Renal cortex interstitium (tissue), 15 donors: ENCODE measurements at places on chromosomes 7 and 10.

DNA sequence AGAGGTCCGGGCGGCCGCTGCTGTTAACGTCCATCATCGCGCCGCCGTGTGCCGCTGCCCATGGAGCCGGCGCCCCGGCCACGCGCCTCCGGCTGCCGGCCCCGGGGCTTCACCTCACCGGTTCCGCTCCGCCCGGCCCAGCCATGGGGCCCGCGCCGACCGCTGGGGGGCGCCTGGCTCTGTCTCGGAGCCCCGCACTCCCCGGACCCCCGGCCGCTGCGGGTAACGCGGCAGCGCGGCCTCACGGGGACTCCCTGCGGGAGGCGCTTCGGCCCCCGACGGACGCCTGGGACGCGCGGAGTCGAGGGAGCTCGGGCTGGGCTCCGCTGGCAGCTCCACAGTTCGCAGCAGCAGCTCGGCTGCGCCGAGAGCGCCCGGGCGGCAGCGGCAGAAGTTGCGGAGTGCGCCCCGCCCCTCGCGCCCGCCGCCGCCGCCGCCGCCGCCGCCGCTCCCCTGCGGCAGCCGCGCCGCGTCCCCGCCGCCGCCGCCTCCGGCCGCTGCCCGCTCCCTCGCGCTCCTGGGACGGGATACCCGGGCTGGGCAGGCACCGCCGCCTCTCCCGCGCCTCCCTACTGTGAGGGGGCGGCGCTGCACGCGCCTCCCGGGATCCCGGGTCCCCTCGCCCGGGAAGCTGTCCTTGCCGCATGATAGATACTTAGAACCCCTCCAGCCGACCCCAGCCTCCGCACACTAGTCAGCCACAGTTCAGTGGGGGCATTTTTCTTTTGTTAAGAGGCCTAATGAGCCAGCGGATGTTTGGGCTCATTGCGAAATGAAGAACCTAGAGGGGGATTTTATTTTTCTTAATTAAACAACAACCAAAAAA, at the start of gene HTR7:
HTR7 (minus strand) TSS at position 405 of the 826 bp plus-strand sequence; CDS start at position 37, 368 bp downstream.
- DNase-seq, result peak; percentile 52

DNA sequence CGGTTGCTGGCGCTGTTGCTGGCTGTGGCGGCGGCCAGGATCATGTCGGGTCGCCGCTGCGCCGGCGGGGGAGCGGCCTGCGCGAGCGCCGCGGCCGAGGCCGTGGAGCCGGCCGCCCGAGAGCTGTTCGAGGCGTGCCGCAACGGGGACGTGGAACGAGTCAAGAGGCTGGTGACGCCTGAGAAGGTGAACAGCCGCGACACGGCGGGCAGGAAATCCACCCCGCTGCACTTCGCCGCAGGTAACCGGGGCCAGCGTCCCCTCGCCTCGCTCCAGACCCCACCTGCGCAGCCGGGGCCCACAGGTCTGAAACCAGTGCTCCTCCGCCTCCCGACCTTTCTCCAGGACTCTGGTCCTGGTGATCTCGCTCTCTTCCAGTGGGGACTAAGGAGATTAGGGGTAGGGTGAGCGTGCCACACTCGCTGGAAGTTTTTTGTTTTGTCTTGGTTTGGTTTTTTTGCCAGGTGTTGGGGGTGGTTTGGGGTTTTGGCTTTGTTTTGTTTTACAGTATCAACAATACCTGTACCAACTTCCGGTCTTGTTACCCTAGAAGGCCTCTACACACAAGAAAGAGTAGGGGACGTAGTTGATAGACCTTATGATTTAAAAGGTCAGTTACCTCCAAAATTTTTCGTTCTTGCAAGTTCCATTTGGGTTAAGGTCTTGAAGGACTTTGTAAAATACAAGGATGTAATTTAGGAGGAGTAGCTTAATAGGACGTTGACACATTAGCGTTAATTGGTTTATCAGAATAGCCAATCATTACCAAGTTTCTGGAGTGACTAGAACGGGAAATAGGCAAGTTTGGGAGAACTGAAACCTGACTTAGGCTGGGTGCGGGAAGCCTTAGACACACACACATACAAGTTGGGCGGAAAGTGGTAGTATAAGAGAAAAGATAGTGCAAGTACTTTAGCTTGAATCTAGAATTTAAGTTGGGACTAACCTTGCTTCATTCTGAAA, 704 bp downstream of the TNKS2 start:
- no peak for DNase-seq

DNA sequence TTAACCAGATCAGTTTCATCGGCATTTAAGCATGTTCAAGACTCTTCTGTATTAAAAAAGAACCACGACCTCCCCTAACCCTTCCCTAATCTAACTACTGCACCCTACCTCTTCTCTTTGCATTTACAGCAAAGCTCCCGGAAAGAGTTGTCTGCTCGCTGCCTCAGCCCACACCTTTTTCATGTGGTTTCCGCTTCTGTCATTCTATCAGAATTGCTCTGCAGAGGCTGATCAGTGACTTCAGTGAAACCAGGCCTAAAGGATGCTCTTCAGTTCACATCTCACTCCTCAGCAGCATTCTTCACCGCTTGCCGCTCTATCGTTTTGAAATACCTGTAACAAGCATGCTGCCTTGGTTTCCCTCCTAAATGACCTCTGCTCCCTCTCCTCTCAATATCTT, 160.9 kb downstream of the SDK1 start:
- DNase-seq, result no peak

DNA sequence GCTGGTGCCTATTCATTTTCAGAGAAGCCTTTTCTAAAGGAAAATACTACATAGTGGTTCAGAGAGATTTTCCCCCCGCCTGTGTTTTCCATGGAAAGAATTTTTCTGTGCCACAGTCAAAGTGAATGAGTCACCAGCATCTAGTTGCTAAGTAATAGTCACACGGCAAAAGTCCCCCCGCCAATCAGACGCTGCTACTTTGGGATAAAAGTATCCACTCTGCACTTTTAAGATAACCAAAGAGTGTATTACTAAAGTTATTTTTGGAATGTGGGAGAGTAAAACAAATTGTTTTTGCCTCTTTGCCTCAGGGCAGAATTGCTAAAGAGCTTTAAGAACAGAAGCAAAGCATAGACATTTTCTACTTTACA, 23.5 kb downstream of the ABLIM1 start:
- peak; percentile 59 for DNase-seq

GRCh38 chr7:141402277-141402996, 148.8 kb upstream of the AGK start:
- DNase-seq, result no peak

DNA sequence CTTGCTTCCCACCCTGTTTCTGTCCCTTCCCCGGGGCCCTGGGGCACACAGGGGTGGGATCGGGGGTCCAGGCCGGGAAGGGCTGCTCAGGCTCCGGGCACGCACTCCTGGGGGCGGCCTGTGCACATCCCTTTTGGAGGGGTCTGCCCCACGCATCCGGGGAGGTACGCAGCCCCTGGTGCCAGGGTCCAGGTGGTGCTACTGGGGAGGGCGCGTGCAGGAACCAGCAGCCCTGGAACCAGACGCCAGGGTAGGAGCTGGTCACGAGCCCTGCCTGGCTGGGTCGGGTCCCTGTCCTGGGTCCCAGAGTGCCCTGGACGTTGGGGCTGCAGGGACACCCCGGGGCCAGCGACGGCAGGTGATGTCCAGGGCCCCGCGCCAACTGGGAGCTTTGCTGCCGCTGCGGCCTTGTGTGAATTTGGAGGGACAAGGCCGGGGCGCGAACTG, 53.4 kb downstream of the GLRX3 start:
- no peak for DNase-seq

DNA sequence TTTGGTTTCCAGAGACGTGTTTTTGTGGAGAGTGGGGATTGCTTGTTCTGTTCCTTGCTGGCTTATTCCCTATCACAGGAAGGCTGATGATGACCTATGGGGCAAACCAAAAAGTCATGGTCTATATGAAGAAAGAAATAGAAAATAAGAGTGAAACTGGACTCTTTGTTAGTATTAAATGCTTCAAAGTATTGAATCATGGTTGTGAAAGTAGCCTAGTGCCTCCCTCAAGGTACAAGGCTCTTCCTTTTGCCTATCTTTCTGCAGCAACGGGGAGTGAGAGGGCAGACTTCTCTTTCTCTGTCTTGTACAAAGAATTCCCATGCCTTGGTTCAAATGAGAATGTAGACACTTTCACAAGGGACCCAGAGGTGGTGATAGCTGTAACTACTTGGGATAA, 9.0 kb downstream of the MEST start:
- no peak for DNase-seq

GRCh38 chr10:48649349-48649944, 35.2 kb upstream of the WDFY4 start:
- no peak for DNase-seq

GRCh38 chr10:103757531-103758293, 97.7 kb downstream of the SH3PXD2A start:
- DNase-seq, result no peak

- no peak for DNase-seq
Measured at GRCh38 chr10:109624939-109625338, 298.4 kb downstream of the XPNPEP1 start.

- no peak for DNase-seq
Measured at GRCh38 chr7:98294798-98295382, 13.4 kb downstream of the BRI3 start.

DNA sequence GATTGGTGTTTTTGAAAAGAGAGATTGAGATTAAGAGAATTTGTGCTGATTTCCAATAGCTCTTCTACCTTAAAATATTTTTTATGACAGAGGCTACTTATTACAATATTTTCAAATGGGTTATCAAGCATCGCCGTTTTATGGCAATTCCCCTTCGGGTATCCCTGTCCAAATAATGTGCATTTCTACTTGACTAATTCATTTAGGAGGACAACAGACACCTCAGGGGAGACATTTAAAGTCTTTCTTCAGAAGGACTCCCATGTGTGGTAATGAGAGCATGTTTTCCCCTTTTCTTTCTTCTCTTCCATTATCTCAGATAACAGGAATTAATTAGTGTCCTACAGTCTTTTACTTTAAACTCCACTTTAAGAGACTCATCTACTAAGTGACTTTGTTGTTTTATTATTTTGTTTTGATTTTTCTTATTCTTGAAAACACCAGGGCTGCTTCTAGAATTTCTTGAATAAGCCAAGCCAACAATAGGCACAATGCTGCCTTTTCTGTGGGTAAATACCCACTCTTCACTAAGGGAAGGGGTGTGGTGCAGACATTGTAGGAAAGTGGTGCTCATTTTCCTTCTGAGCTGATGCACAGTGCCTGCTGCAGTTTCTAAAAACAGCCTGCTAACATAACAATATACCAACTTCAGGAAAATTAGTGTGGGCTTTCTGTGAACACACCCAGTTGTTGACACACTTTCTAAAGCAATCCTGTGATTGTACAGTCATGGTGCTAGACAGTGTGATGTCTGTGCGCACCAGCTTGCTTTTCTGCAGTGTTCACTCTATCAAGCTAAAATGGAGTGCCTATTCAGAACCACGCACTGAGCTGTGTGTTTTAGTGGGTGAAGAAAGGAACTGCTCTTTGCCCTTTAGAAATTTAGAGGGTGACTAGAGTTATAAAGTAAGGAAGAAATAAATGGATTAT, 597.7 kb downstream of the NRG3 start:
- no peak for DNase-seq

DNA sequence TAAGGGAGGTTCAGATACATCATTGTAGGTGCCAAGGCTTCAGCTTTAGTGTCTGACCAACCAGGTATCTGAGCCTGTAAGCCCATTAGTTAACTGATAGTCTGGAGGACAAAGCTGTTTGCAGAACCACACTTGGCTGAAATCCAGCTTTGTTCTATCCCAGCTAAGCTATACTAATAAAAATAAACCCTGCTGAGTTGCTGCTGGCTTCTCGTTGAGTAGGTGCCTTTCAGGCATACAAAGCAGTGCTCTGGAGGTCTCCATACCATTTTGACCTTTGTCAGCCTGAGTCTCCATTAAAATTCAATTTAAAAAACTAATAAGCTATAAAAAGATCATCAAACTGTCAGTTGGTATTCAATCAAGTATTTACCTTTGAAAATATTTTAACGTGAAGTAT, 22.0 kb downstream of the CDCA7L start:
- DNase-seq, result no peak

- no peak for DNase-seq
Measured at GRCh38 chr7:110168010-110168409, 922.9 kb upstream of the LRRN3 start.

- DNase-seq, result no peak
Measured at GRCh38 chr7:33191340-33191739, 62.0 kb downstream of the BBS9 start.
